ENCODE measurements at places on chromosomes 3 and 15.

DNA sequence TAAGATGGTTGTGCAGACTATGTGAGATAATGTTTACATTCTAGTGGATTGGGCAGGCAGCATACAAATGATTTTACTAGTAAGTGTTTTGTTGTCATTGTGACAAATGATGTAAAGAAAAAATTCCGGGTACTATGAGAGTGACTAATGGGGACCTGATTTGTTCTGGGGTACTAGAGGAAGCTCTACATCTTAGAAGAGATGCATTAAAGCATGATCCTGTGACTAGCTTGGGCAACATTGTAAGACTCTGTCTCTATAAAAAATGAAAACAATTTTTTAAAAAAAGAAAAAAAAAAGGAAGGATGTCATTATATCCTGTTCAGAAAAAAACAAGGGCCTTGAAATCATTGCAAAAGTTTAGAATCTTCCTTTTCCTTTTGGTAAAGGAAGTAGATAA is 58.1 kb upstream of the MYRIP start:
- no peak for DNase-seq

DNA sequence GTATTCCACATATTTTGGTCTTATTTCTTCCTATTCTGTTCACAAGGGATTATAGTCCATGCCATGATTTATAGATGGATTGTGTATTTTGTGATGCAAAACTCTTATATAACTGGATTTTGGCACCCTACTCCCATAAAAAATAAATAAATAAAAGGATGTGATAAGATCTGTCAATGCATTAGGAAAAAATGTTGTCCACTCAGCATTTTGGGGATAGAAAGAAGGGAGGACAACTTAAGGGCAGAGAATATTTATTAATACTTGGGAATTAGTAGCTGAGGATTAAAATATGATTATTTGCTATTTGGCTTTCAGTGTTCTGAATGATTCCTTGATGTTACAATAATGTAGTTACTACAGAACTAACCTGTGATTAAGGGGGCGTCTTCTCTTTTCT is 682.6 kb downstream of the ZBBX start:
- no peak for DNase-seq

GRCh38 chr3:128515967-128516366 is 23.0 kb upstream of the GATA2 start:
- no peak for DNase-seq

GRCh38 chr3:196555295-196555694 is 13.1 kb downstream of the WDR53 start:
- DNase-seq = no peak

- no peak for DNase-seq
Measured at GRCh38 chr15:92954578-92954977, 54.5 kb downstream of the CHD2 start.

- no peak for DNase-seq
Measured at GRCh38 chr3:24388611-24389010, 106.0 kb downstream of the THRB start.

GRCh38 chr15:31399544-31400171 is 73.0 kb downstream of the KLF13 start:
- DNase-seq = no peak

DNA sequence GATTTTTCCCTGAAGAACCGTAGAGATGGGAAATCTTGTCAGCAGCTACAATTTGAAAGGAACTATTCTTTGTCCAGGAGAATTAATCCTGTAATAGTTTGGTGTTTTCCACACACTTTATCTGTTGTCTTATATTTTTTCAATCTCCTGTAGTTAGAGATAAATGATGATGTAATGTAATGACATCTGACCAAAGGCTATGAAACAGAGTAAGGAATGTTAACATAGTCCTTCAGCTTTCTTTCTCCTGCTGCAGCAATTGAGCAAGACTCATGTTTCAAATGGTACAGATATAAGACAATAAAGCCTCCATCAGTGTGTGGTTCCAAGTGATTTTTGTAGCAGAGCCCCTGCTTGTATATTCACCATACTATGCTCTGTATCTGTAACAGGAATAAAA is 1028.4 kb downstream of the SI start:
- DNase-seq = no peak

DNA sequence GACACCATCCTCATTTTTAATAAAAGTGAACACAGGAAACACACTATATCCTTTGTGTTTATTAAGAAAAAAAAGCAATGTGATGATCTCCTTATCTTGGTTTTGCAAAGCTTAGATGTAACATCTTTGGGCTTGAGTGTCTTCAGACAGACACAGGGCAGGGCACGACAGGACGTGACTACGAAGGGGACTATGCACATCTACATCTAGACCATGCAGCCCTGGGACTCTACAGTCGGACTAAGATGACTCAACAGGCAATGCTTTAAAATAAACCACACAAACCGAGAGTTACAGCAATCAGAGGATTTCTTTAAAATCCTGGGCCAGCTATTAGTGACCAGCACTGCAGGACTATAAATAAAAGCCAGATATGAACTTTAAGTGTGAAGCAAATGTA is 22.8 kb upstream of the TM2D3 start:
- DNase-seq = no peak

- no peak for DNase-seq
Measured at GRCh38 chr3:43028001-43028400, 48.9 kb downstream of the GASK1A start.

GRCh38 chr3:23734481-23734880 is 71.3 kb upstream of the UBE2E1 start:
- no peak for DNase-seq

DNA sequence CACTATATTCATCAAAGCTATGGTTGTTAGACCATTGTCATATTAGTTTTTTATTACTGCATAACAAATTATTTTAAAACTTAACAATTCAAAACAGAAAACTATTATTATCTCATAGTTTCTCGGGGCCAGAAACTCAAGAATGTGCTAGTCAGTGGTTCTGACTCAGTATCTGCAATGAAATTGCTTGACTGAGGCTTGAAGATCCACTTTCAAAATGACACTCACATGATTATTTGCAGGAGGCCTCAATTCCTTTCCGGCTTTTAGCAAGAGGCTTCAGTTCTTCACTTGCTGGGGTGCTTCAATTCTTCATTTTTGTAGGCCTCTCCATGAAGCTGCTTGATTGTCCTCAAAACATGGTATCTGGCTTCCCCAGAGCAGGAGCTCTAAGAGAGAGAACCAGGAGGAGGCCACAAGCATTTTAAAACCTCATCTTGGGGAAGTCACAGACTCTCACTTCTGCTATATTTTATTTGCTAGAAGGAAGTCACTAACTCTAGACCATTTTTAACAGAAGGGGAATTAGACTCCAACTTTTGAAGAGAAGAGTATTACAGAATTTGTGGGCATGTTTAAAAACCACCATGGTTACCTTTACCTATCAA is 383.7 kb downstream of the MFSD1 start:
- no peak for DNase-seq

DNA sequence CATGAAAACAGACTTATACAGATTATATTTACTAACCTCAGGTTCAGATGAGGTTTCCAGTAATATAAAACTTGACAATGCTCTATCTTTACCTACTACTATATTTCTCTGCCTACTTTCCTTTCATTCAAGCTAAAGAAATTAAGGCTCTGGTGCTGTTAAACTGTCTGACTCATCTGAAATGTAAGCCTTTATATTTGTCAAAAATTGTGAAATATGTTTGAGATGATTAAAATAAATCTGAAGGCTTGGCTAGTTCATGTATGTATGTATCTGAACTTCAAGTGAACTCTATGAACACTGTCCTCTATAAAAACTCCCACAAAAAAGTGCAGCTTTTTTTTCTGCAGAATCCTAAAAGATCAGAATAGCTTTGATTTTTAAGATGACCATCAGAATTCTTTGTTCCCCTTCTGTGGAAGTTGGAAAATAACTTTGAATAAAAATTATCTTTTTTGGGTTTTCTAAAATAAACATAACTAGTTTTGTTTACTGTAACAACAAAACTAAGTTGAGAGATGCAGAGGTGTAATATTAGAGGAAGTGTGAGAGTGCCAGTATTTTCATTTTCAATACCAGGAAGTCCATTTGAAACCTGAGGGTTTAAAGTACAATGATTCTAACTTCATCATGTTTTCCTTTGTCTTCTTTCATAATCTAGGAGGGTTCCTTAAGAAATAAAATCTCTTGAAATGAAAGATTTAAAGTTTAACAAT is 42.2 kb downstream of the ILDR1 start:
- DNase-seq = no peak

DNA sequence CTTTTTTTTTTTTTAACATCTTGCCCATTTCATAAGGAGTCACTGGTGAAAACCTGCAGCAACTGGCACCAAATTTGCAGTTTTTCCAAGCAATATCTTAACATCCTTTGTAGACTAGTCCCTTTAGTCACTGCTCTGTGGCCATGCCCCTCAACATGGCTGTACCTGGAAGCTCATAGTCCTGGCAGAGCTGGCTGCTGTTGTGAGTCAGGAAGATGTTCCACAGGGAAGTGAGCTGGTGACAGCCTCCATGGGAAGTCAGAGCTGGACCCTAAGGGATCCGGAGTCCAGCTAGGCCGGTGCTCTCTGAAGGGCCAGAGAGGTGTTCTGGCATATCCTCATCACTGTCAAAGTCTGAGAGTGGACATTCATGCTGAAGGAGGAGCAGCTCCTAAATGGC is 99.3 kb upstream of the ZBED2 start:
- DNase-seq = no peak

DNA sequence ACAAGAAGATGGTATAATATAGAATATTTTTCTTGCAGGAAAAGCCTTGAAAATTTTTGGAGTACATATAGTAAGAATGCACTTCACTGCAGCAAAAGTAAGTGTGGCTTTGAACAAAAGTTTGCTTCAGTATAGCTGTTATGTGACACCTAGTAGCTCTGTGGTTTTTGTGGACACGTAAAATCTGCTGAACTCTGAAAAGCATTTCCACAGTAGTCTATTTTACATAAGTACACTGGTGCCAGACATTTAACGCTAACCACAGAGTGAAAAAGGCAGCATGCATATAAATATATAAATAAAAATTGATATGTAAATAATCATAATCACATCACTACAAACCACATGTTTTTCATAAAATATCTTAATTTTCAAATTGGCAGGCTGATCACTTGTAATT is 39.8 kb downstream of the CGGBP1 start:
- DNase-seq = no peak

- peak; percentile 42 for DNase-seq
Measured at GRCh38 chr15:53522991-53523390, 236.5 kb downstream of the WDR72 start.

DNA sequence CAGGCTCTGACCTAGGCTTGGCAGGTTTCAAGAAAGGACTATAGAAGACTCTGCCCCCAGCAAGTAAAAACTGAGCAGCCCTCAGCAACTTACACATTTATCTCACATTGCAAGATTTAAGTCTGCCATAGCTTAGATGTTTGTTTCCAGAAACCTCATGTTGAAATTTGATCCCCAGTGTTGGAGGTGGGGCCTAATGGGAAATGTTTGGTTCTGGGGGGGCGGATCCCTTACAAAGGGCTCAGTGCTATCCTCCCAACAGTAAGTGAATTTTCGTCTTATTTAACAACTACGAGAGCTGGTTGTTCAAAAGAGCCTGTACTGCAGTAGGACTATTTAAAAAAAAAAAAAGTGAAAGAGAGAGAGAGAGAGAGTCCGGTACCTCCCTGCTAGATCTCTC is 125.2 kb upstream of the PROK2 start:
- no peak for DNase-seq
